Activated CD4-positive, alpha-beta T cell treated with anti-CD3 and anti-CD28 coated beads for 24 hours (primary cell): ENCODE measurements at places on chromosomes 12 and 14.

DNA sequence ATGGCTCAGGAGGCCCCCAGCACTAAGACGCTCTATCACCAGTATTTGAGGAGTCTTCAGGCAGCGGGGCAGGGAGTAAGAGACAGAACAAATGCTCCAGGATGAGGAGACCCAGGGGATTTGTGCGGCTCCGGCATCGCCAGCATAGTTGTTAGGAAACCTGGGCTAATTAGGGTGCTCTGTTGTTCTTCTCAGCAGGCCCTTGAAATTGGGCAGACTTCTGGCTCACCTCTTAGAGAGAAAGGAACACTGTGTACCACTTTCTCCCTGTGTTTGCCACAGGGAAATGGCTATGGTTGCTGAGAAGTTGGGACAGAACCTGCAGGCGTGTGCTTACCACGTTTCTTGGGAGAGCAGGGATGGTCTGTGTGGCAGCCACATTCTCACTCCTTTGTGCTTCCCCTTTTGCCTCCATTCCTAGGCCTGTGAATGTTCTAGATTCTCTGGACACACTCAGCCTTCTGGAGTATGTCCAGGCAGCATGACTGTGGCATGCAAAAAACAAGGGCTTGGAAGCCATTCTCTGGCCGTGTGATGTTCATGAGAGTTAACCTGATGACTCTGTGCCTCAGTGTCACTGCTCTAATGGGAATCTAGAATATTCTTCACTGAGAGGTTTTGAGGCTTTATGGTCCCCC lies 109.0 kb downstream of the CHST11 start:
- DNase-seq, result no peak

DNA sequence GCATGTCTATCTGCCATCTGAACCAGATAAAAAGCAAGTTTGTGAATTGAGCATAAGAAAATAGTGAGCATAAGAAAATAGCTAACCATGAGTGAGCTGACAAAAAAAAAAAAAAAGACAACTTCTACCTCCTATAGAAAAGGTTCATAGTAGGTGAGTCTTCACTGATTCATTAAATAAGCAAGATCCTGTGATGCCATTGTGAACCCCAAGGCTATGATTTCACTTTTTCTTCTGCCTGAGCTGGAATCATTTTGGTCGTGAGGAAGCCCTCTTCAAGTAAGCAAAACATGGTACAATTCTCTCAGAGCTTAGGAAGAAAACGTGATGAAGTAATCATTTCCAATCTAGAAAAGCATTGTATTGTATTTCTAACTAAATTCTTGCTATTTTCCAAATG lies 1.2 kb downstream of the PIK3C2G start:
- no peak for DNase-seq

DNA sequence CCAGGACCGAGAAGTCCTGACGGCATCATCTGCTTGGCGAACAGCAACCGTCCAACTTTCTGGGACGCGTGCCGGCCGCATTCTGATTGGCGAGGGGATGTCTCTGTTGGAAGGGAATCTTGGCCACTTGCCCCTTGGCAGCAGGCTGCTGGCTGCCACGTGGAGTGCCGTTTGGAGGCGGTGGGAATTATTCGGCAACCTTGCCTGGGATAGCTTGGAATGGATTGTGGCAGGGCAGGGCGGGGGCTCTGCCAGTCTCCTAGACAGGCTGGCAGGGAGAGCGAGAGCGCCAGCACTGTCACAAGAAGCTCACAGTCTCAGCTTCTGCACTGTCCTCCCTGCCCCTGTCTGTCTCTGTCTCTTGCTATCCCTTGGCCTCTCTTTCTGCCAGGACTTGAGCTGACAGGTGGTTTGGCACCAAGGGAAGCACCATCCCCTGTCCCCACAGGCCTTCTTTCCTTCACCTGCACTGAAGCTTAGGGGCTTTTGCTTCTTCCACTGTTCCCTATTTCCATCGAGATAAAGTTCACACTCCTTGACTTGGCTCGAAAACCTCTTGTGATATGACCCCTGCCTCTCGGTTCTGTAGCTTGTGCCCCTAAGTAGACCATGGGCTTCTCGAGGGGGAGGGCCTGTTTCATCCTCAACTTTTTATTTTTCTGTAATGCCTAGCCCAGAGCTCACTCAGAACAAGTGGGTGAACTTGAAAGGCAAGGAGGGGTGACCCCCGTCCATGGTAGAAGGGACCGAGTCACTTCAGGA lies 201.9 kb downstream of the PHETA1 start:
- no peak for DNase-seq

GRCh38 chr14:100698666-100699448 lies 27.8 kb upstream of the DLK1 start:
- DNase-seq, result no peak
